ENCODE measurements at places on chromosomes 11 and 22. TPM values are rescaled to one million over a fixed set of nuclear protein-coding genes. Genes with fewer than 3 reads are reported as not detected.

C22orf42 gene
- polyA plus RNA-seq, result 0.21 TPM

OR51D1 gene
- polyA plus RNA-seq, result 0.01 TPM

THY1 gene
- polyA plus RNA-seq, result 44.4 TPM

GAL3ST3 gene
- 0.39 TPM for polyA plus RNA-seq

ADAMTS15 gene
- 6.3 TPM for polyA plus RNA-seq

SPTBN2 gene
- 7.1 TPM for polyA plus RNA-seq

DRD4 gene
- 1.3 TPM for polyA plus RNA-seq

DNA sequence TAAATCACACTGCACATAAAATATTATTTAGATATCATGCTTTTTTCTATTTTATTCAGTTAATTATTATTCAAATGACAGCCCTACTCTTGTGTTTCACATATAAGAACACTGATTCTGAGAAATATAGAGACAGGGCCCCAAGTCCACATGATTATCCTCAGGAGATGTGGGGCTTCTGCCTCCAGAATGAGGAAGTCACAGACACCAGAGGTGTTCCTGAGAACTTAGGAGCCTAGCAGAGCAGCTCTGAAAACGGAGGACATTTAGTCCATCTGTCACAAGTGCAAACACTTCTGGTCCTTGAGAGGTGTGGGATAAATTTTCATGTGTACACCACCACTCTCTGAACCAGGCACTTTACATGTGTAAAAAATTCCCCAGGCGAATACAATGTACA, 26.2 kb downstream of the TRIM66 start:
- DNase-seq, result no peak

DNA sequence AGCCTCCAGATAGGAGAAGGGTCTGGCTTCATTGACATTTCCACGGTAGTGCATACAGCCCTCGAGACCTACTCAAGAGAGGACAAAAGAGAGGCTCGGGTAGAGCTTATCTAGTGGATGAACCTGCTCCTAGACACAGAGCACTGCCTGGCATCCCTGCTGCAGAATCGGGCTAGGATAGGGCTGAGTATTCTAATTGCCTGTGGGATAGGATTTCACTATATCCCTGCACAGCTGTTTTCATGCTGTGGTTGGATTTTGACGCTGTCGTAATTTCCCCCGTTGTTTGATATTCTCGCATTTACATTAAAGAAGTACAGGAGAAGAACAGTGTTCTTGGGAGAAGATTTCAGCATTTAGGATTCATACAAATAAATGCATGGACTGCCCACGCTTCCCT, 107.8 kb downstream of the KIRREL3 start:
- no peak for DNase-seq

- DNase-seq, result no peak
Measured at GRCh38 chr22:36340621-36341020, 47.1 kb downstream of the MYH9 start.

- no peak for DNase-seq
Measured at GRCh38 chr11:26936109-26936508, 57.8 kb upstream of the FIBIN start.

DNA sequence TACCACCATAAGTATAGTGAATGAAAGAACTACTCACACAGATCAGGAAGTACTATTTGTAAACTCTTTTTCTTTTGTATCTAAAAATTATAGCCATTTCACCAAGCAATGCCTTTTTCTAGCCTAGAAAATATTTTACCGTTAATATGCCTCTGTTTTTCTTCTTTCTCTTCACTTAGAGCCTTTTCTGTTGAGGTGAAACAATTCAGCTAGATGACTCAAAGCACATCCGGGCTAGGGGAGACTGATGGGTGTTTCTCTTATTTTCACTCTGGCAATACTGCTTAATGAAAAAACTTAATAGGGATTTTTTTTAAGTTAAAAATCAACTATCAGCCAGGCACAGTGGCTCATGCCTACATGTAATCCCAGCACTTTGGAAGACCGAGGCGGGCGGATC, 93.3 kb downstream of the SGSM3 start:
- no peak for DNase-seq

DNA sequence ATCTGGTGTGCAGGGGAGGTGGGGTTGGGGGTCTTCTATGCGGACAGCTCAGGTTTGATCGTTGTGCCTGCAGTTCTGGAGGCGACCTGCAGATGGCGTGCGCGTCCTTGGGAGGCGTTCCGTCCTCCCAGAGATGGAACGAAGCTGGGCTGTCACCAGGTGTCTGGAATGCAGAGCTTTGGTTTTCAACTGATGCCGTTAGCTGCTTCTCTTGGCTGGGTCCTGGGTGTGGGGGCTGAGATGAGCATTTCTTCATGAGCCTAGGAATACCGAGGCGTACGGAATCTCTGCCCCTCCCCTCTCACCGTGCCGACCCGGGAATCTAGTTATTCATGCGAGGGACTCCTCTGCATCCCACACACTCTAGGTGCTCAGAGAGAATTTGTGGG, 98.6 kb downstream of the CEP164 start:
- DNase-seq, result peak; percentile 53

DNA sequence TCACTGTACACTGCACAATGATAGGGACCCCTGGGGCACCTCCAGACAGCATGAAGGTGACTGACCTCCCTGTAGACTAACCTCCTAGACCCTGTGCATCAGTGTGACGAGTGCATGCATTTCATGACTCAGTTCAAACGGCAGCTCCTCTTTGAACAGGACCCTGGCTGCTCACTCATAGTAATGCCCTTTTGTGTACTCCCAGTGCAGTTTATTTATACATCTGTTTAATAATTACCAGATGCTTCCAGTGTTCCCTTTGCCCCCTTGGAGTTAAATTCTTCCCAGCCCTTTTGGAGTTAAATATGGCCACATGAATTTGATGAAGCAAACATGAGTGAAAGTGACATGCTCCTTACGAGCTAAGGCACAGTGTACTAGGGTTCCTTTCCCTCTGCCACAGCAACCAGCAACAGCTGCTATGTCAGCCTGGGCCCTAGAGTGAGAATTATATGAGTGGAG, 72.4 kb downstream of the PANX1 start:
- DNase-seq, result no peak

- DNase-seq, result no peak
Measured at GRCh38 chr22:30158744-30159500, 78.7 kb downstream of the HORMAD2 start.

DNA sequence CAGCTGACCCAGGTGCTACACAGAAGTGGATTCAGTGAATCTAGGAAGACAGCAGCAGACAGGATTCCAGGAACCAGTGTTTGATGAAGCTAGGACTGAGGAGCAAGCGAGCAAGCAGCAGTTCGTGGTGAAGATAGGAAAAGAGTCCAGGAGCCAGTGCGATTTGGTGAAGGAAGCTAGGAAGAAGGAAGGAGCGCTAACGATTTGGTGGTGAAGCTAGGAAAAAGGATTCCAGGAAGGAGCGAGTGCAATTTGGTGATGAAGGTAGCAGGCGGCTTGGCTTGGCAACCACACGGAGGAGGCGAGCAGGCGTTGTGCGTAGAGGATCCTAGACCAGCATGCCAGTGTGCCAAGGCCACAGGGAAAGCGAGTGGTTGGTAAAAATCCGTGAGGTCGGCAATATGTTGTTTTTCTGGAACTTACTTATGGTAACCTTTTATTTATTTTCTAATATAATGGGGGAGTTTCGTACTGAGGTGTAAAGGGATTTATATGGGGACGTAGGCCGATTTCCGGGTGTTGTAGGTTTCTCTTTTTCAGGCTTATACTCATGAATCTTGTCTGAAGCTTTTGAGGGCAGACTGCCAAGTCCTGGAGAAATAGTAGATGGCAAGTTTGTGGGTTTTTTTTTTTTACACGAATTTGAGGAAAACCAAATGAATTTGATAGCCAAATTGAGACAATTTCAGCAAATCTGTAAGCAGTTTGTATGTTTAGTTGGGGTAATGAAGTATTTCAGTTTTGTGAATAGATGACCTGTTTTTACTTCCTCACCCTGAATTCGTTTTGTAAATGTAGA, 1.7 kb downstream of the MALAT1 start:
- peak; percentile 60 for DNase-seq

DNA sequence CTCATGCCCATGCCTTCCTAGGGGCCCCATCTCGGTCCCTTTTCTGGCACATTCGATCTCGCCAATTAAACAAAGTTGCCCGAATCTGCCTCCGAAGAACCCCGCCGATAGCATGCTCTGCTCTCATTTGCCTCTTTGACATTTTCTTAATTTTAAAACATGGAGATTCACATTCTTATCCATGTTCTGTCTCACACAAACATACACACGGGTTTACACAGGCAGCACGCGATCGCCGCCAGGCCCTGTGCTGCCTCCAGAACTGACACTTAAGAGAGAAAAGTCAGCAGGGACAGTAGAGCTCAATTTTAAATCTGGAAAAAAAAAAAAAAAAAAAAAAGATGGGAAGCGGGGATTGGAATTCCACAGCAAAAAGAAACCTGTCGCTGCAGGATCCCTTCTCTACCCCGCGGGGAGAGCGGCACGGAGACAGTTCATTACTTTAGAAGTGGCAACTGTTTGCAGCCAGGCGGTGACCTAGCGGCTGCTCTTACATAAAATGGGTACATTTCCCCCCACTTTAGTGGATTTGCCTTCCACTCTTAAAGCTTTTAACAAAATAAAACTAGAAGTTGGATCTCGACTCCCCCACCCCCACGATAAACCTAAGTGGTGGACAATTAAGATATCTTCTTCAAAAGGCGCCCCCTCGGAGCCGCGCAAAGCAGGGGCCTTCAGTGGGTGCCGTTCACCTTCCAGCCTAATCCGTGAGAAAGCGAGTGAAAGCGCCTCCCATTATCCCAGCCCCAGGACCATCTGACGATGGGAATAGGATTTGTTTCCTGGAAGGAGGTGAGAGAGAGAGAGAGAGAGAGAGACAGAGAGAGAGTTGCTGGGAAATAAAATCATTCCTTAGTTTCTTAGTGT, 13.7 kb downstream of the PAX6 start:
- DNase-seq, result no peak

DNA sequence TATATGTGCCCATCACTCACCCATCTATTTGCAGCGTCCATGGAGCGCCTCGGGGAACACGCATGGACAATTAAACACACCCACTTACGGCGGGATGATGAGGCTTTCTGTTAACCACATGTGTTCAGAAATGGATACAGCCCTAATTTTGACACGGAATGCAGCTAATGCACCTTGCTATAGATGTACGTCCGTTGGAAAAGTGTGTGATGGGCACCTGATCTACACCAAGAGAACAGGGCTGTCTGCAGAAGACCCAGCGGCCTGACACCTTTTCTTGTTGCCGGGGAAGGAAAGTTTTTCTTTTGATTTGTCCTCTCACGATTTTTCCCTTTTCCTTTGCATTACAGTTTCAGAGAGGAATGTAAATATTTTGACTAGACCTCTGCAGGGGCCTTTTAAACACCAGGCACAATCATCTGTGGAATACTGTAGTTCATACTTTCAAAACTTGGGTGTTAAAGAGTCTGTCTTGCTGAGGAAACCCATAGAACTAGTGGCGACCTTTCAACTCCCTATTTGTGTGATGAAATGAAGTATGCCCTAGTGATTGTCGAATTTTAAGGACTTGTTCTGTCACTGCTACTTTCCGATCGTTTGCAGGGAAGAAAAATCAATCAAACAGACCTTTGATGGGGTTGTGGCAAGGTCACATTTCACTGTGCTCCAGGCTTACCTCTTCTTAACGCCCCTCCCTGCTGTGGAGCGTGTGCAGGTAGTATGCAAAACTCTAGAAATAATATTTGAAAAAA, 16.5 kb upstream of the PAX6 start:
- no peak for DNase-seq

DNA sequence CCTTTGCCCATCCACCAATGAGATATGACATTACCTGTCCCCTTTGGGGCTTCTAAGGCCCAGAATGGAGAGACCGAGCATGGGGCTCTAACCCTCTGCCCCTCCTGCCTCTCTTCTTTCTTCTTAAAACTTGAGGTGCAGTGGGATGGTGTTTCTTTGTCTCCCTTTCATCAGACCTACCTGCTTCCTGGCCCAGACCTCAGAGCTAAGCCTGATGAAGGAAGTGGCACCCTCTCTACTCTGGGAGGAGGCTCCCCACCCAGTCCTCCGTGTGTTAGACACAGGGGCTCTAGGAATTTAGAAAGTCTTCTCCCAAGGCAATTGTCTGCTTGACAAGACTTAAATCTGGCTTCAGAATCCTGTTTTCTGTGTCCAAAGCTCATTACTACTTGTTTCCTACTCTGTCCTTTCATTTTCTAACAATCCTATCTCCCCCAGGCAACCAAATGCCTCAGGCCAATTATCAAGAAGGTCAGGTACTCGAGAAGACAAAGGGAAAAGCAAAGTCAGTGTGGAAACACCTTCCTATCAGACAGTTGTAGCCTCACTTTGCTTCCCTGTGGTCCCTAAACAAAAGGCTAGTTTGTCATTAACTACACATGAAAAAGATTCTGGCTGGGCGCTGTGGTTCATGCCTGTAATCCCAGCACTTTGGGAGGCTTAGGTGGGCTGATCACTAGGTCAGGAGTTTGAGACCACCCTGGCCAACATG, 20.3 kb upstream of the PARVA start:
- no peak for DNase-seq

DNA sequence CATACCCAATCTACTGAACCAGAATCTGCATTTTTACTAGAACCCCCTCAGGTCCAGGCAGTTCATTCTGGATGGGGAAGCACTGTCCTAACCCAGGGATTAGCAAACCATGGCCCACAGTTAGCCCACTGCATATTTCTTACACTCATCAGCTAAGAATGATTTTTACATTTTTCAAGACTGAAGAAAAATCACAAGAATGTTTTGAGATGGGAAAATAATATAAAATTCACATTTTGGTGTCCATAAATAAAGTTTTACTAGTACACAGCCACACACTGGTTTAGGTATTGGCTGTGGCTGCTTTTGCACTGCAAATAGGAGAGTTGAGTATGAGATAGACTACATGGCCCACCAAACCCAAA, 59.4 kb downstream of the PPFIBP2 start:
- DNase-seq, result no peak

DNA sequence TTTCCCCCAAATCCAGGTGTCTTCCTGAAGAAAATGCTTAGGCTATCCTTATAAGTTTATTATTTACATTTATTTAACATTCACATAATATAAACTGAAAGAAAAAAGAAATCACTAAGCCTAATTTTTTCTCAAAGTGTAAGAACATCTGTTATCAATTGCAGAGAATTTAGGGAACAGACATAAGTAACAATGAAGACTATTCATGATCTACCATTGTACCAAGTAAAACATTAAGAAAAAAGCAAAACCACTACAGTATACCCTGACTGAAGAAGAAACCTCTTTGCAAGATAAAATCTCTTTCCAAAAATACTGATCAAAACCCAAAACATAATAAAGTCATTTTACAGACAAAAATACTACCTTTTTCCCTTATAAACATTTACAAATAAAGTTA, 60.5 kb downstream of the NUP98 start:
- no peak for DNase-seq

DNA sequence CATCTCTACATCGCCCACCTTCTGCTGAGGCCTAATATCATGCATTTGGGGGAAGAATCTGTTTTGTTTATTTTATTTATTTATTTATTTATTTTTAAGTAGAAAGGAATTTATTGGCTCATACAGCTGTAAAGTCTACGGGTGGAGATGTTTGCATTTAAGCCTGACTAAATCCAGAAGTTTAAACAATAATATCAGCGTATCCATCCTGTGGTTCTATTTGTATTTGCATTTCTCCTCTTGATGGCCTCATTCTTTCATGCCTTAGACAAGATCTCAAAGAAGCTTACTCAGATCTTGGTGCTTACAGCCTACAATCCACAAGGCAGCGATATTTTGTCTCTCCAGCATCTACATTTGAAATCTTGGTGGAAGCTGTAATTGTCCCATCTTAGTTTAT, 67.1 kb upstream of the CARD18 start:
- DNase-seq, result no peak

GRCh38 chr11:19723572-19724342, 11.1 kb downstream of the NAV2 start:
- peak; percentile 19 for DNase-seq

GRCh38 chr11:83278351-83278750, 7.8 kb downstream of the CCDC90B start:
- DNase-seq, result no peak

GRCh38 chr11:76642341-76642740, 28.2 kb downstream of the LRRC32 start:
- no peak for DNase-seq

Measured in large intestine (tissue), 12 donors.